Activated CD8-positive, alpha-beta memory T cell treated with anti-CD3 and anti-CD28 coated beads, Interleukin-2, amount 10 ng/mL, durations not matched to agents 7 days and 5 days (primary cell): ENCODE measurements at places on chromosomes 3 and 15.

DNA sequence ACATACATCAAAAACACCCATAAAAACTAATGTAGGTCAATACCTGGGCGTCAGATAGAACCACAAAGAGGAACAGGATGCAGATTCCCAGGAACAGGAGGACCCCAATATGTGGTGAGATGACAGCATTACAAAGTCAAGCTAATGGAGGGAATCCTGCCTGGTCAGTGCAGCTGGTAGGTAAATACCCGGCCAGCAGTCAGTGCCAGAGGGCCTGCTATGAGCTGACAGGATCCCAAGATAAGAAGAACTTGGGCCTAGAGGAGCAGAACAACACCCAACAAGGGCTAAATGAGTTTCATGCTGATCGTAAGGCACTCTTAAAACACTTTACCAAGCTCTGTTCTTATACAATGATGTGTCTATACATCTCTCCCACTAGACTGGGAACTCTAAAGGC lies 61.2 kb upstream of the KCNMB2 start:
- no peaks in the 10 kb centered on the region for H3K36me3 ChIP-seq
- H3K4me1 ChIP-seq, result no peaks in the 10 kb centered on the region
- no peak for DNase-seq
- peaks cover 5% of the 10 kb centered on the region for H3K27me3 ChIP-seq
- H3K27ac ChIP-seq, result no peak overlapping the region

GRCh38 chr3:126058666-126059065 lies 25.3 kb downstream of the SLC41A3 start:
- no peak for DNase-seq
- H3K36me3 ChIP-seq, result no peaks in the 10 kb centered on the region
- no peak overlapping the region for H3K4me3 ChIP-seq
- peaks cover 5% of the 10 kb centered on the region for H3K4me1 ChIP-seq
- no peak overlapping the region for H3K27ac ChIP-seq

- no peak for DNase-seq
- H3K27ac ChIP-seq, result no peak overlapping the region
- H3K27me3 ChIP-seq, result peaks cover 14% of the 10 kb centered on the region
- H3K4me3 ChIP-seq, result no peak overlapping the region
Observed at GRCh38 chr15:70835415-70835814, 18.5 kb downstream of the LARP6 start.

DNA sequence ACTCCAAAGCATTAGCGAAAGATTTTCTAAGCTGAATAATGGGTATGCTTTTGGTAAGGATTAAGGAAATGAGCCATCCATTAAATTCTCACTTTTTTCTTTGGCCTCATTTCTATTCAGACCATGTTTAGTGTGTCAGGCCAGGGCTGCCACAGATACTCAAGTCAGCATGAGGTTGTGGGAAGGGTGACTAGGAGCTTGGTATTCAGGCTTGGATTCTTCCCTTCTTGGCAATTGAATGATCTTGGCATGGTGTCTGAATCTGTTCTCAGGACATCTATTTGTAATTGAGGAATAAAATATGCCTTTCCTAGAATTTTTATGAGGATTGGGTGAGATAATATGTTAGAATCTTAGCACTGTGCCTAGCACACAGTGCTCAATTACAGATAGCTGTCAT lies 11.2 kb downstream of the CCNB2 start:
- no peaks in the 10 kb centered on the region for H3K27me3 ChIP-seq
- no peak for DNase-seq
- peaks cover 70% of the 10 kb centered on the region for H3K36me3 ChIP-seq
- H3K4me1 ChIP-seq, result peaks cover 2% of the 10 kb centered on the region
- H3K4me3 ChIP-seq, result no peak overlapping the region

GRCh38 chr3:115512565-115513415 lies 110.5 kb upstream of the GAP43 start:
- H3K4me3 ChIP-seq, result peak overlapping the region; percentile 72
- H3K4me1 ChIP-seq, result peaks cover 15% of the 10 kb centered on the region
- no peaks in the 10 kb centered on the region for H3K36me3 ChIP-seq
- H3K27ac ChIP-seq, result no peak overlapping the region
- H3K27me3 ChIP-seq, result peaks cover 45% of the 10 kb centered on the region
- no peak for DNase-seq

GRCh38 chr15:70757627-70758026 lies 5.7 kb downstream of the UACA start:
- H3K27ac ChIP-seq, result no peak overlapping the region
- DNase-seq, result no peak
- no peak overlapping the region for H3K4me3 ChIP-seq
- H3K36me3 ChIP-seq, result no peaks in the 10 kb centered on the region

GRCh38 chr3:157387708-157388435 lies 48.8 kb upstream of the PTX3 start:
- no peak overlapping the region for H3K27ac ChIP-seq
- DNase-seq, result no peak
- no peaks in the 10 kb centered on the region for H3K27me3 ChIP-seq

GRCh38 chr15:89783861-89784685 lies 7.9 kb downstream of the MESP2 start:
- DNase-seq, result no peak
- peaks cover 17% of the 10 kb centered on the region for H3K4me1 ChIP-seq
- no peak overlapping the region for H3K4me3 ChIP-seq
- H3K27ac ChIP-seq, result no peak overlapping the region

- peak; percentile 37 for DNase-seq
- no peak overlapping the region for H3K27ac ChIP-seq
- H3K27me3 ChIP-seq, result peaks cover 5% of the 10 kb centered on the region
- H3K4me3 ChIP-seq, result no peak overlapping the region
- H3K4me1 ChIP-seq, result no peaks in the 10 kb centered on the region
Observed at GRCh38 chr3:46716461-46717441, 918 bp downstream of the PRSS50 start.
